ENCODE measurements at places on chromosomes 7 and 10.

GRCh38 chr10:125010362-125010761 lies 68.4 kb downstream of the ZRANB1 start:
- DNase-seq, result no peak

GRCh38 chr7:12895296-12895695 lies 207.9 kb downstream of the ARL4A start:
- DNase-seq, result no peak

GRCh38 chr7:136062625-136063325 lies 85.6 kb upstream of the MTPN start:
- DNase-seq, result no peak

- no peak for DNase-seq
These were observed 148.3 kb downstream of the CDH23 start for GRCh38 chr10:71545001-71545400.

- no peak for DNase-seq
These were observed 24.4 kb downstream of the GPR141 start for GRCh38 chr7:37707754-37708485.

DNA sequence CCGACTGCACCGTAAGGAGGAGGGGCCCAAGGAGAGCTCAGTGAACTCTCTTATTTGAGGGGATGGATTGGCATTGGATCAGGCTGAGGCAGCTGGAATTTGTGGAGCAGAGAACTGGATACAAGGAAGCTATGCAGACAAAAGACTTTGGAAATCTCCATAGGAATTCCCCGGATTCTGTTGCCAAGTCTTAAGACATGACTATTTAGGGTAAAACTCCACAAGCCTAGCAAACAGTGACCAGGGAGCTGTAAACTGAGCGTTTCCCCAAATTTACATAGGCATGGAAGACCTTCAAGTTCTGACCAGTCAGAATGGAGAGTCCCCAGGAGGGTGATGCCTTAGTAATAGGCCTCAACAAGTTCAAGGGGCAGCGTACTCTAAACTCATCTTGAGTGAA lies 82.5 kb upstream of the PCBD1 start:
- no peak for DNase-seq

- DNase-seq, result no peak
These were observed 1.3 kb downstream of the ZNF775 start for GRCh38 chr7:150380463-150380862.

GRCh38 chr10:116164291-116164690 lies 108.7 kb downstream of the GFRA1 start:
- no peak for DNase-seq

Data from hematopoietic multipotent progenitor cell treated with erythropoietin and hydrocortisone succinate and interleukin-3 and kit ligand, for 17 days (in vitro differentiated cells).